ENCODE measurements at places on chromosomes 4 and X.

GRCh38 chrX:43633757-43634156 is 22.3 kb upstream of the MAOA start:
- no peak for DNase-seq

GRCh38 chrX:19955306-19955705 is 35.6 kb downstream of the BCLAF3 start:
- no peak for DNase-seq

- DNase-seq = peak; percentile 18
Observed at GRCh38 chr4:103306870-103307375, 108.8 kb upstream of the CENPE start.

- no peak for DNase-seq
Observed at GRCh38 chr4:81472281-81473182, 825 bp upstream of the RASGEF1B start.

DNA sequence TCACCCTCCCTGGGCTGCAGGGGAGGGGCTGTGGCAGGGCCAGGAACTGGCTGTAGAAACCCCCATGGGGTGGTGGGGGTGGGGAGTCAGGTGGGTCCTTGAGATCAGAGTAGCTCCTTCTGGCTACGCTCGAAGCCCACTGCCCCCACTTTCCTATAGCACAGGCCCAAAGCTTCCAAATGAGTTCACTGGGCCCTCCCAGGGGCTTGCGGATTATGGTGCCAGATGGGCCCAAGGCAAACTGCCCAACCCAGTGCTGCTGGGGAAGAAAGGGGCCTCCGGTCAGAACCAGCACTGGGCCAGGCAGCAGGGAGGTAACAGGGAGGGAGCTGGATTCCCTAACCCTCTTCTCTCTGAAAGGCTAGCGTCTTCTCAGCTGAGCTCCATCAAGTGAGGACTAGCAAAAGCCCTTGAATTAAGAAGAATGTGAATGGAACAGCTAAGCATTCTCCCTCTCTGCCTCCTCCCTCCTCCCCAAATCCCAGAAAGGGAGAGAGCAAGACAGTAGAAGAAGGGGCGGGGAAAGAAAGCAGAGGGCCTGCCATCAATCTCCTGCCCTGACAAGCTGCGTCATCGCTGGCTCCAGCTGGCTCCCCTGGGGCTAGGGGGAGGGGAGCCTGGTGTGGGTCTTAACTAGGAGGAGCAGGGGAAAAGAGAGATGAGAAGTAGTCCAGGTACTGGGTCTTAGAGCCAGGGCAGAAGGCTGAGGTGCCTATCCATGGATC is 34.7 kb downstream of the FRMPD3 start:
- DNase-seq = peak; percentile 6

DNA sequence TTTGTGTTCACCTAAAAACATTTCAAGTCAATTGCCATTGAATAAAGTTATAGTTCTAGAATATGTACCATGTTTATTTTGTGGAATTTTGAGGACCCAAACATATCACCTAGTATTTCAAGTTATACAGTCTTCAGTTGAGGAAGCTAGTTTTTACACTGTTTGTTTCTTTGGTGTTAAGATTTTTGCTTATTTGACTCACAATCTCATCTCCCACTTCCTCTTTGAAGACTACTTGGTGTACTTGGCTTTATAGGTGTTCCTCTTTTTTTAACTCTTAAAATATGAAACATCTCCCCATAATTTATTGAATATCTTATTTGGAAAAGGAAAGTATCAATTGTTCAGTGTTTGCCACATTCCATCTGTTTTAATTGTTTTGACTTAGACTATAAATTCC is 675.4 kb downstream of the RAPGEF2 start:
- DNase-seq = no peak

- DNase-seq = no peak
Observed at GRCh38 chr4:156036496-156036895, 82.8 kb upstream of the CTSO start.

DNA sequence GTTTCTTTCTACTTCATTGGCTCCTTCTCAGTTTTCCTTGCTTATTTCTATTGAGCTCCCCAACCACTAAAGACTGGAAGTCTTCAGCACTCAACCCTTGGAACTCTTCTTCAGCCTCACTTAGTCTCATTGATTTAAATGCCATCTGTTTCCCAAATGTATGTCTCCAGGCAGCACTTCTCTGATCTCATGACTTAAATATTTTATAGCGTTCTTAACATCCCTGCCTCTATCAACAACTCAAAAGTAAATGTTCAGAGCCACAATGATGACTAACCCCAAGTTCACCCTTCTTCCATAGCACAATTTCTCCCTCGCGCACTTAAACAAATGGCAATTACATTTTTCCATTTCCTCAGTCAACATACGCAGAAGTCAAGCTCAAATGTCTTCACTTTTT is 1393.3 kb downstream of the ARAP2 start:
- no peak for DNase-seq

- DNase-seq = no peak
Observed at GRCh38 chrX:115539841-115540240, 21.1 kb upstream of the PLS3 start.

GRCh38 chr4:182170417-182170935 is 72.7 kb upstream of the TENM3 start:
- DNase-seq = no peak

DNA sequence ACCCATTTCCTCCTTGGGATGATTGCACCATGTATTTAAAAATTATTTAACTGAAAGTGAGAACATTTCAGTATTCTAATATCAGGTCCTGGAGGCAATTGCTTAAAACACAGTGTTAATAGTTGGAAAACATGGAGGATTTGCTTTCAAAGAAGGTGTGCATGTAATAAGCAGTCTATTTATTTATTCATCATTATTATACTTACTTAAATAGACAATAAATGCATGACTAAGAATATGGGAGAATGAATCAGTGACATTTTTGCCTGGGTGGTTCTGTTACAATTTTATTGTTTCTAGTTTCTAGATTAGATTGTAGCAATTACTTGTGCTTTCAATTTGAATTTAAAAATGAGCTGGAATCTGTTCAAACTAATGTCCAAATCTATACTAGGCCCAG is 145.5 kb downstream of the AREG start:
- no peak for DNase-seq

- DNase-seq = no peak
Observed at GRCh38 chr4:113821856-113822255, 60.3 kb upstream of the CAMK2D start.

DNA sequence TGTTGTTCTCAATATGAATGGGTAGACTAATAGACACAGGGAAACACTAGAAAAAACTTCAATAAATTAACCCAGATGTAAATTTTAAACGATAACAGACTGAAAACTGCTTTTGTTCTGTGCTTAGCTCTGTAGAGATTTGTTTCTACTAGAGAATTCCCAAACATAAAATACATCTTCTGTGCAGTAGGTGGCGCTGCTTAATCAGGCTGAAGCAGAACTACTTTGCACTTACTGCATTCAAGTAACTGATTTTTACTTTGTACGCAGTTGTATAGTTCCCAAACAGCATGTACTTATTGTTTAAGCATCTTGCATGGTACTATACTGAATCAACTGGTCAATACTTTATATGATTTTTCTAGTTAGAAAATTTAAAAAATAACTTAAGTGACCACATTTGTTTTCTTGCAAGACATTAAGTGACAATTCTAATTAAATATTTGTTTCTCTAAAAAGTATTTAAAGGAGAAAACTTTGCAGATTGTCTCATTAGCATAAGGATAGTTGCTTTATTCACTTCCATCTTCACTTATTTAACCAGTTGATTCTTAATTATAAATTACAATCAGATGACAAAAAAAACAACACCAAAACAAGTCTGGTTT is 490.6 kb downstream of the IL15 start:
- peak; percentile 49 for DNase-seq

GRCh38 chr4:27917381-27917780 is 1056.7 kb downstream of the STIM2 start:
- DNase-seq = no peak

DNA sequence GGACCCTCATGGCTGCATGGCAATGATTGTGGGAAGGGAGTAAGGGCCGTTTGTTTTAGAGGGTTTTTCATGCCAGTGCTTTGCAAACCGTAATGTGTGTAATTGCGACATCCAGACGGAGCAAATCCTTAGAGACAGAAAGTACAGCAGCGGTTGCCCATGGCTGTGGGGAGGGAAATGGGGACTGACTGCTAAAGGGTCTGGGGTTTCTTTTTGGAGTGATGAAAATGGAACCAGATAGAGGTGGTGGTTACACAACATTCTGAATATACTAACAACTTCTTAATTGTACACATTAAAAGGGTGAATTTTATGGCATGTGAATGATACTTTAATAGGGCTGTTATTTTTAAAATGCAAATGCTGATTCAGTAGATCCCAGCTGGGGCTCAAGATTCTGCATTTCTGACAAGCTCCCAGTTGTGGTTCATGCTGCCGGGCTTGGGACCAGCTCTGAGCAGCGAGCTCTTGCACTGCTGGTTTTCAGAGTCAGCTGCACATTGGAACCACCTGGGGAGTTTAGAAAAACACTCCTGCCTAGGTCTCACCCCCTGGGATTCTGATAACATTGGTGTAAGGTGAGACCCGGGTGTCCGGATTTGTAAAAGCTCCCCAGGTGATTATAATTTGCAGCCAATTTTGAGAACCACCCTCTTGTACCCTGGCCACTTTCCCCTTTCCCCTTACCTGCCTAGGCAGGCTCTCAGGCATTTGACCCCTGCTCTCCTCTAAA is 47.7 kb downstream of the PRPS1 start:
- DNase-seq = no peak

GRCh38 chr4:143531788-143532491 is 18.4 kb downstream of the SMARCA5 start:
- DNase-seq = no peak

DNA sequence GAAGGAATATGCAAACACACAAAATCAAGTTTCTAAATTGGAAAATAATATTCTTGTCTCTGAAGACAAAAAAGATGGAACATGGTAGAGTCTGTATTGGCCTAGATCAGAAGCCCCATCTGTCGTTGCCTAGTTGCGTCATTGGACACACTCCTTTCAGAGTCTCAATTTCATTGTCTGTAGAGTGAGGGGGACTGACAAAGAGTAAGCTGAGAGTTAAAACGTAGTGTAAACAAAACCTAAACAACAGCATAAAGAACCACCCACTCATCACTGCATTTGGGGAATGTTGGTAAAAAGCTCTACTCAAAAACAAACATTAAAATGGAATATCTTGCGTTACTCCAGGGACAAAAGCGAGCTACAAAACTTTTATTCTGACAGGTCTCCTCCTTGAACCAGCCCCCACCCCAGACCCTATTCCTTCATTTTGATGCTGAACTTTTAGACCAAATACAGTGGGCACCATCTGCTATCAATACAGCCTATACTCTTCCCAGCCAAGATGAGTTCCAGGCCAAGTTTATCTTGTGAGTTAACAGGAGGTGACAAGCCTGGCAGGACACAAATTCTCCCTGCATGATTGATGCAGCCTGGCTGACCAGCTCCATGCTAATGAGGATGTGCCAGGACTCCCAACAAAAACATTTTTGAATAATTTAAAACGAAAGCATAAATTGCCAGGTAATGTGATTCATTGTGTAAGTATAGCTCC is 125.2 kb downstream of the COL25A1 start:
- DNase-seq = no peak

GRCh38 chrX:135981668-135982067 is 3.6 kb upstream of the SLC9A6 start:
- no peak for DNase-seq

- DNase-seq = no peak
Observed at GRCh38 chrX:9670136-9670814, 95.4 kb downstream of the GPR143 start.

GRCh38 chr4:38309471-38309870 is 349.3 kb downstream of the PTTG2 start:
- DNase-seq = no peak

GRCh38 chr4:14701389-14701788 is 300.9 kb upstream of the CPEB2 start:
- no peak for DNase-seq

DNA sequence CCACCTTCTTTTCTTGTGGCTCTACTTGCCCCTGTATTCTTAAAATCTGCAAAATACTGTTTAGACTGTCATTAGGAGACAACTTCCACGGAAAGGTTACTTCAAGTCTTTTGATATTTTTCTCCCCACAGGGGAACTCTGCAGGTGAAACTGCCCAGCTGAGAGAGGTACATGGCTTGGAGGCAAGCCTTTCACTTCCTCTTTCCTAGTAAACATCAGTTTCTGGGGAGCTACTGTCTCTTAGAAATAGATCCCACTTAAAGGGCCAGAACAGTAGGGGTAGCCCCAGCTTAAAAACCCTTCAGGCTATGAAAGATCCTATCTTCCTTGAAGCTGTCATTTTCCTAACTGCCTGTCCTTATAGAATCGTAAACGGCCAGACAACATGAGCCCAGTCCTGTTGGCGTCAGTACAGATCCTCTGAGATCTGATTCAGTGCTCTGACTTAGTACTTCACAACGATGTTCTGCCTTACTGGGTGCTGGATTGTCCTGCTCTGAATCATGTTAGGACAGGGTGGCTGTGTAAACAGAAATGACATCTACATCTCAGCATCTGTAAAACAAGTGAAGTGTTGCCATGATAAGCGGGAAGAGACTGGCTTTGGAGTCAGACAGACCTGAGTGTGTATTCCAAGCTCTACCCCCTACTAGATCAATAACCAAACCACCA is 102.1 kb downstream of the ITIH6 start:
- no peak for DNase-seq

DNA sequence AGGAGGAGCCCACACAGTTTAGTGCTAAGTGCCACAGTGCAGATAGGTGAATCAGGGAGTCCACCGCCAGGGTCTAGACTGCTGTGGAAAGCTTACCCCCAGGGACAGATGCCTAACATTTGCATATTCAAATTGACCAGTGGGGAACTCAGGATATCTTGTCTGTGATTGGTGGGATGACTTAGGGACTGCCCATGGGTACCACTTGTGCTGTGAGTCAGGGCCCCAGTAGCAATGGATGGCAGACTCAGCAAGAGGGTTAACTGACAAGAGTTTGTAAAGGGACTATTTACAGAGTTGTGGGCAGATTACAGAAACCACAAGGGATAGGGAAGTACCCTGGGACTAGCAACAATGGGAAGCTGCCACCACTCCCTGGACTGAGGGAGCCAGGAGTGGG is 282.1 kb downstream of the BCOR start:
- DNase-seq = no peak

- no peak for DNase-seq
Observed at GRCh38 chr4:116480546-116480945, 604.8 kb downstream of the TRAM1L1 start.

GRCh38 chrX:121649417-121649816 is 602.0 kb downstream of the GLUD2 start:
- DNase-seq = no peak

DNA sequence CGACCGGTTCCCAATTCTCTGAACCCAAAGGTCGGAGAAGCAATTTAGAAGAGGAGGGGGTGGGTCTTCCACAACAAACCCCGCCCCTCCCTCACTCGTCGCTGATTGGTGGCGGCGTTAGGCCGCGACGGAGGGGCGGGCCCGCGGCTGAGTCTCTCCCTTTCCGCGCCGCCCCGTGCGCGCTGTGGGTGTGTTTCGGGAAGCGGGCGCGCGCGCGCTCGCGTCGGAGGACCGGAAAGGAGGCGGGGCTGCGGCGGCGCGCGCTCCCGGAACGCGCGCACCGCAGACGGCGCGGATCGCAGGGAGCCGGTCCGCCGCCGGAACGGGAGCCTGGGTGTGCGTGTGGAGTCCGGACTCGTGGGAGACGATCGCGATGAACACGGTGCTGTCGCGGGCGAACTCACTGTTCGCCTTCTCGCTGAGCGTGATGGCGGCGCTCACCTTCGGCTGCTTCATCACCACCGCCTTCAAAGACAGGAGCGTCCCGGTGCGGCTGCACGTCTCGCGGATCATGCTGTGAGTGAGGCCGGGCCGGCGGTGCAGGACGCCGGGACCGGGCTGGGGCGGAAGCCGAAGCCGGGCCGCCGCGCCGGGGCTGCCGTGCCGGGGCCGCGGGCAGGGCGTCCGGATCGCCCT is at the start of gene SPCS3:
Gene SPCS3 (plus strand): TSS at position 263 of the 636 bp plus-strand sequence. CDS start 111 bp downstream, at position 374.
- peak; percentile 98 for DNase-seq
